Natural killer cell (primary cell): ENCODE measurements at places on chromosomes 7 and 10. TPM values are rescaled to one million over a fixed set of nuclear protein-coding genes. Genes with fewer than 3 reads are reported as not detected.
A peak's percentile ranks its signal among the peaks of the same experiment; 100 is the strongest.

The CUL2 gene
- 33.5 TPM for total RNA-seq

The WNT8B gene
- not detected for total RNA-seq

The PPP1R17 gene
- not detected for total RNA-seq

The COL13A1 gene
- 5.2 TPM for total RNA-seq

The MALRD1 gene
- total RNA-seq = not detected

The ADAMTS14 gene
- total RNA-seq = 0.70 TPM

The FKBP6 gene
- total RNA-seq = not detected

The RPEL1 gene
- total RNA-seq = not detected

The CDC14C gene
- total RNA-seq = not detected

The LRRC61 gene
- total RNA-seq = 13.7 TPM

The GHRHR gene
- total RNA-seq = not detected

GRCh38 chr7:148584154-148584827 is 6.3 kb upstream of the C7orf33 start:
- DNase-seq = no peak

DNA sequence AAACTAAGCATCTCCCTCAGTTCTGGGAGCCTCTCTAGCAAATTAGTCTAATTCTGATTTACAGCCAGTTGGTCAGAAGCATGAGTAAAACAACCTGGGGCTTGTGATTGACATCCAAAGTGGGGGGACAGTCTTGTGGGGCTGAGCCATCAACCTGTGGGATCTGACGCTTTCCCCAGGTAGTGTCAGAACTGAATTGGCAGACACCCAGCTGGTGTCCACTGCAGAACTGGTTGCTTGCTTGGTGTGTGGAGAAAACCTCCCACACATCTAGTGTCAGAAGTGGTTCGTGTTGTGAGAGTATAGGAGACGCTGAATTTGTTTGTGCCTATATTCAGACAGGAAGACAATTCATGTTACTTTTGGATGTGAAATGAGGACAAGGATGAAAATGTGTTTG is 92.2 kb upstream of the PDCD4 start:
- no peak for DNase-seq

- no peak for DNase-seq
These were observed 622.5 kb upstream of the GHITM start for GRCh38 chr10:83516788-83517187.

DNA sequence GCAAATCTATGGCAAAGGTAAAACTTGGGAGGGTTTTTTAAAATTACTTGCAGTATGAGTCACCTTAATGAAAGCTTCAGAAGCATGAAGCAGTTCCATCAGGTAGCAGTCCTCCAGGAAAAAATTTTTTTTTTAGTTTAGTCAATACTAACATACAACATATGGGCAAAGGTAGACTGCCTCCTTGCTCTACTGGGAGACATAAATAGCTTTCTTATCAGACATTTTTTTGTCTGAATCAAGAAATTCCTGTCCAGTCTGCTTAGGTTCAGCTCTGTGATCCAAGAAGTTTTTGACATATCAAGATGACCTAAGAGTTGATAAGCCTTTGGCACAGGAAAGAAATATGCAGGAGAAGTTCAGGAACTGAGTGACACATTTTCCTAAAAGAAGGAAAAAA is 171.5 kb upstream of the TCF7L2 start:
- no peak for DNase-seq

DNA sequence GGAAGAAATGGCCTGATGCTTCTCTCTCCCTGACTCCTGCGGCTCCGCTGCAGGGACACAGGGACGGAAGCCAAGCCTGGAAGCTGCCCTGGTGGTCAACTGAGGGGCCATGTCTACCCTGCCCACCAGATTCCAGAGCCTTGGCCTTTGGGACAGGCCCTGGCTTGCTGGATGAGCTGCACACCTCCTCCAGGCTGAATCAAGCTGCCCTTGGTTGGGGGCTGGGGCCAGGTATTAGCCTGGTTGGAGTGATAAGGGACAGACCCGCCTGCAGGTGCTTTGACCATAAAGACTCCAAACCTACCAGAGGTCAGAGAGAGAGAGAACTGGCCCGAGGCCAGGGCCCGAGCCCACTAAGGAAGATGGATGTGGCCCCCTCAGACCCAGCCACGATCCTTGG is 30.1 kb downstream of the CRHR2 start:
- DNase-seq = no peak

- DNase-seq = no peak
These were observed 86.7 kb downstream of the VOPP1 start for GRCh38 chr7:55485501-55486191.

- no peak for DNase-seq
These were observed 68.6 kb downstream of the FRMPD2 start for GRCh38 chr10:48205918-48206317.

DNA sequence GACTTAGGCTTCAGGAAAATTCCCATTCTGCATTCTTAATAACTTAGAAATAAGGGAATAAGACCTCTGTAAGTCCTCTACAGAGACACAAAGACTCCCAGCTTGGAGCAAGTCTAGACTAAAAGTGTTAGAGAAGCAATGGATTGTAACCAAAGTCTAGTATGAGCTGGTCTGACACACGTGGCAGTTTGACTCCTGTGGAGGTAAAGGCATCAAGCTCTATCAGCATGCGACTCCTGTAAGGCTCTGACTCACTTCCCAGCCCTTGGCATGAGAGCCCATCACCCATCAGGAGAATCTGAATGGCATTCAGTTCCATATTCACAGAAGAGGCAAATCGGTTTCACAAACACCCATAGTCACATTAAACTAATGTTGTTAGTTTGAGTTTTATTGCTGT is 4.4 kb upstream of the VSTM4 start:
- no peak for DNase-seq

- no peak for DNase-seq
These were observed 7.4 kb downstream of the MCM10 start for GRCh38 chr10:13168781-13169180.

DNA sequence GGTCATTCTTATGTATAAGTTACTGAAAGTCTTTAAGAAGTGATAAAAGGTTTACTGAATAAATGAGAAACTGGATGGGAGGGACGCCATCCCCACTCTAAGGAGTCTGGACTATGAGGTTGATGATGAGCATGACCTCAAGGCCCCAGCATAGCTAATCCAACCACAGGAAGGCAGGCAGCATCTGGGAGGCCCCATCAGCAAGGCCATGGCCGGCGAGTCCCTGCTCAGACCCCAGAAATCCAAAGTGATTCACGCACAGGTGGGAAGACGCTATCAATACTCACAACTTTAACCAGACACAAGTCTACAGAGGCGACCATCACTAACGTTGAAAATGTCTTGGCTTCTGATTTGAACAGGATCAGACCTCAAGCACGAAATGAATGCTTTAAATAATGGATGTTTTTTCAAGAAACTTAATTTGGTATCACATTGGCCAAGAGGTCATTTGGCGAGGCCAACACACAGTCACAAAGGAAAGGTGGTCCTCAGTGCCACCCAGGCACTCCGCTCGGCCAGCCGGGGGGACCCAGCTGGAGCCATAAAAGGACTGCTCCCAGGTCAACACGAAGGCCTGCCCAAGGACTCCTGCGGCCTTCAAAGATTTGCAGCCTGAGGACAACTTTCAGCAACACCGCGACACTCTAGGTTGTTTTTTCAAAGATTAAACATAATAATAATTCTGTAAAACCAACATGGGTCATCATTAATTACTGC is 228.5 kb downstream of the PTPRN2 start:
- DNase-seq = no peak

DNA sequence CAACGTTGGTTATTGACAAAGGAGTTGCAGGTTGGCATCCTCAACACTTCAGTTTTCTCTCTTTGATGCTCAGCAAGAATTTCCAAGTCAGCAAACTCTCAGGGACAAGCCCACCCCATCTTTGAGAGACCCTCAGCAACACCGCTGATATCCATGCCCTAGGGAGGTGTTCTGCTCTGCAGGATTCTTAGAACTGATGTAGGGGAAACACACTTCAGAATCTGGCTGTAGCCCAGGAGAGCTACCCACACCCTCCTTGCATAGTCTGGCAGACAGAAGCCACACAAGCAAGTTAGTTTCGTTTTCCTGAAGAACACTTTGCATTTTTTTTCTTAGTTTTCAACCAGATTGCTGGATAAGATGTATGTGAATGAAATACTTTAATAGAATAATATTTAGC is 822 bp downstream of the SAMD9L start:
- peak; percentile 68 for DNase-seq

- DNase-seq = no peak
These were observed 52.6 kb downstream of the MACC1 start for GRCh38 chr7:20164425-20165145.

DNA sequence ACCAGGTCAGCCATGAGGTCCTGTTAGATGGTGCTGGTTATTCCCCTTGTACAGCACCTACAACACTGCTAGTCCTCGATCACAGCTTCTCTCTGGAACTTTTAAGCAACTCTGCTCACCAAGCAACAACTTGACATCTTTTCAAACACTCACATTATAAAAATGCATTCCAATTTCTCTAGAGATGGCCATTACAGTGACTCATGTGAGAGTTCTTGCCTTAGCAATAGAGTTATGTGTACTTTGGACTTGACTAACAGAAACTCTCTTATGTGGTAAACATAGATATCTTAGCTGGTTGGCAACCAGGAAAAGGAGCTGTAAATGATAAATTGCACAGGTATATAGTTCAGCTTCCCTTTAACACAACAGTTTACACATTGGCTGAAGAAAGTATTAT is 122.2 kb downstream of the PDE1C start:
- DNase-seq = no peak

DNA sequence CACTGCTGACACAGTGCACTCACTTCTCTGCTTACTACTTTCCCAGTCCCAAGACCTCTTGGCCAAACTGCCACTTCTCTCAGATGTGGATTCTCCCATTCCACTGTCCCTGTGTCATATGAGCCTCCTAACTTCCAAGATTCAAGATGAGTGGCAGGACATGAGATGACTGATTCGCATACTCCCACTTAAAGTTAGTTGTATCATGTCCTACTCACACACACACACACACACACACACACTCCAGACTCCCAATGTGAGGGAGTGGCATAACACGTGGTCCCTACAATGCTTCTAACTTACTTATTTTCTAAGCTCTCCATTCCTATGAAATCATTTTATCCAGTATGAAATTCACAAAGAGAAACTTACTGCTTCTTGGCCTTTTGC is 67.0 kb upstream of the CAV2 start:
- DNase-seq = no peak

DNA sequence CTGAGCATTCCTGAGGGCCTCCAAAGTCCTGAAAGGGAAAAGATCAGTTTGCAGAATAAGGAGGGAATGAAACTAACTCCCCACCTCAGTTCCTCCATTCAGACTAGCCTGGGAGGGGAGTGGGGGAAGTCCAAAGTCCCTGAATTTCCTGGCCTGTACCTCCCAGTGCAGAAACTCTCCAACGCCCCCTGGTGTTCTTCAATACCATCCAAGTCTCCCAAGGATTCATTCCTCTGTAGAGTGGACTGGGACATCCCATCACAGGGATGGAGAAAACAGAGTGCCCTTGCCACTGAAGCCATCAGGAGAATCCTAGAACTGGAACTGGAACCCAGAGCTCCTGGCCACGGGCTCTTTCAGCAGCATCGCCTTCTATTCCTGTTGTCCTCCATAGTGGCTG is 1.6 kb upstream of the COL13A1 start:
- DNase-seq = peak; percentile 16

DNA sequence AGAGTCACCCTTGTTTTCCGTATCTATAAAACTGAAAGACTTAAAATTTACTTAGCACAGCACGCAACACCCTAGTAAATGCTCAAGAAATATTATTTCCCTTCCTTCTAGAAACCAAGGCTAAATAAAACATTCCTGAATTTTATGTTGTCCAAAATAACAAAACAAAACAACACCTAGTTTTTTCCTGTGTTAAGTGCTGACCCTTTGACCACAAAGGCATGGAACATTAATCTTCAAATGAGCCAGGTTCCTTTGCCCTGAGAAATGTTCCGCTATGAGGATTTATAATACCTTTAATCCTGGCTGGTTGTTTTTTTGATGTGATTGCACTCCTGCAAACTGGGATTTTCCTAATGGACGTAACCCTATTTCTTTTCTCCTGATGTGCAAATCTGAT is 29.0 kb upstream of the DGKI start:
- no peak for DNase-seq

- no peak for DNase-seq
These were observed 36.7 kb downstream of the ZC3HAV1 start for GRCh38 chr7:139072796-139073195.

- DNase-seq = no peak
These were observed 245.0 kb upstream of the SORCS1 start for GRCh38 chr10:107409522-107409921.

DNA sequence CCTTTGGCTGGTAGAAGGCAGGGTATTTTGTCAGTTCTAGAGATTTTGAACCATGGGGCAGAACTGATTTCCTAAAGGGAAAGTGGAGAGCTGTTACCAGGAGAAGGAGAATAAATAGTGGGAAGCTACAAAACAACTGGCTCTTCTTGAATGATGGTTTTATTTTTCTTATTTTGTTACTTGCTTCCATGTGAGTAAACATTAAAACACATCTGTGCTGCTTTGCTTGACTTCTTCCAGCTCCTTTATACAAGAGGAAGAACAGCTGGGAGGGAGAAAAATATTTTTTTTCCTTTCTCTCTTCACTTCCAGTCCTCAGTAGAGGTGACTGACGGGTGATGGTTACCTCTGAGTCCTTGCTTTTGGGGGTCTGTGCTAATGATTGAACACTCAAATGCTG is 30.0 kb upstream of the SYPL1 start:
- DNase-seq = no peak

DNA sequence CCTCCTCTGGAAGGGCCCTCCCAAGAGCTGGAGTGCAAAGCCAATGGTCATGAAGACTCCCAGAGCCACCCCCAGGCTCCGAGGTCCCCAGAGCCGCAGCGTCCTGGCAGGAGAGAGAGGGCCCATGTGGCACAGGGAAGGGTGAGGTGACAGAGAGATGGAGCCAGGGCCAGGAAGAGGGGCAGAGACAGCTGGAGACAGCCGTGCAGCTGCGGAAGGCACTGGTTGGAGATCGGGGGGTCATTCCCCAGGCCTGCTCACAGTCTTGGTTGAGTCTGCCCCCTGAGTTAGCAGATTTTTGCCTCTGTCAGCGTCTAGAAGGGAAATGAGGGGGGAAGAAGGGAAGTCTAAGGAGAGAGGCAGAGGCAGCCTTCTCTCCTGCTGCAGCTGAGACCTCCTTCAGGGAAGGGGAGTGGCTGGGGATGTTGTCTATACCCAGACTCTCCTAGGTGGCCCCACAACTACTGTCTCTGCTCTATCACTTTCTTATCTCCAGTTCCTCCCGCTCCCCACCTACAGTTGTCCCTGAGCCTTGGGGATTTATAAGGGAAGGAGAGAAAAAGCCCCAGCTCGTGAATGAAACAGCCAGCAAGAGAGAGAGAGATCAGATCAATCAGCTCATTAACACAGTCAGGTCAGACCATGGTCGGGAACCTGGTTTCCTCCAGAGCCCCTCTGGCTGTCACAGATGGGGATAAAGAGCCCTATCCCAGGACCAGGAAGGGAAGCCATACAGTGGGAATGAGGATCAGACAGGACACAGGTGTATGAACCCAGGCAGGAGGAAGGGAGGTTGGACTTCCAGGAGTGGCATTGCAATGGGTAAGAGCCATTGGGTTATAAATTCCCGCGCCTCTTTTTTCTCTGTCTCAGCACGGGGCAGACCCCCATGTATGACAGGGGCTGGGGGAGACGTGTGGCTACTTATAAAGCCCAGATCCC is 1.2 kb downstream of the GAL3ST4 start:
- DNase-seq = no peak

GRCh38 chr7:141013345-141013715 is 1.4 kb downstream of the MRPS33 start:
- DNase-seq = peak; percentile 49

- DNase-seq = no peak
These were observed 140.0 kb downstream of the RAPGEF5 start for GRCh38 chr7:22216832-22217475.
